ENCODE measurements at places on chromosomes 3 and 15.

DNA sequence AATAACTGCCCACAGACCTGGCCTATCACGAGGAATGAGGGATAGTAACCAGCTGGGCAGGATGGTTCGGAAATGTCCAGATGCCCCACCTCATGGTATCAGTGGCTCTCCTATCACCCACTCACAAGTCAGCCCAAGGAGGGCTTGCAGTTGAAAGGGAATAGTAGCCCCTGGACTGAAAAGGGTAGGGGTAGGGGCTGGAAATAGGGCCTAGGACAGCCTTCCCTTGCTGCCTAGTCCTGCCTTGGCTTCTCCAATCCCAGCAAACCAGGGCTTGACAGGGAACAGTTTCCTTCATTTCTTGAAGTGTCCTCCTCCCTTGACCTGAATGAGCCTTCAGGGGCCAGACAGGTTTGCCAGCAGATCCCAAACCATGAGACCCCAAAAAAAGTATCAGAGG lies 1.2 kb upstream of the CACNA2D2 start:
- DNase-seq: no peak

DNA sequence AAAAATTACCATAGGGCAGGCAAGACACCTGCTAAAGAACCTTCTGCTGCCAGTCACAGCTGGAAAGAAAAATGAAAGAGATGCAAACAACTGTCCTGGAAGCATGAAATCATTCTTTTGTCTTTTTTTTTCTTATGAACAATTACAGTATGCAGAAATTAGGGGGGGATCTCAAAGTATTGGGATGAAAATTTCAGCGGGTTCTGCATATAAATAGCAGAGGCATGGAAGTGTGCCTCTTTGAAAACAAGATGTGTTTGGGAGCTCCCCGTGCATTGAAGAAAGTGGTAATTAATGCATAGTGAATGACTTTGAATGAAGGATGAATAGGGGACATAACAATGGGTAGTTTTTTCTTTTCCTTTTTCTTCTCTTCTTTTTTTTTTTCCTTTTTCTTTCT lies 431.2 kb downstream of the SOX2 start:
- DNase-seq: no peak

DNA sequence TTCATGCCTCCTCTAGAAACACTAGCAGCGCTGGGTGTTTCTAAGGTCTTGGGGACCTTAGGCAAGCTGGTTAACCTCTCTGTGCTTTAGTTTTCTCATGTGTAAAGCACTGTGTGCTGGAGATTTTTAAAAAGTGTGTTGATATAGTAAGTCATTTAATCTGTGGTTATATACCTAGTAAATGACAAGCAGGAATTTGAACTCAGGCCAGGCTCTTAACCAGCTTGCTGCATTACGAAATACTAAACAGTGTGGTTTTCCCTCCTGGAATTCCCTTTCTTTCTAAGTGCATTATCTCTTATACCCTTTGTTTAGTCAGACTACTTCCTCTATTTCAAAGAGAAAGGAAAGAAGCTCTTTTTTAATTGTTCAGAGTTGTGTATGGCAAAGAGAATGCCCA lies 26.5 kb downstream of the NEO1 start:
- DNase-seq: no peak

DNA sequence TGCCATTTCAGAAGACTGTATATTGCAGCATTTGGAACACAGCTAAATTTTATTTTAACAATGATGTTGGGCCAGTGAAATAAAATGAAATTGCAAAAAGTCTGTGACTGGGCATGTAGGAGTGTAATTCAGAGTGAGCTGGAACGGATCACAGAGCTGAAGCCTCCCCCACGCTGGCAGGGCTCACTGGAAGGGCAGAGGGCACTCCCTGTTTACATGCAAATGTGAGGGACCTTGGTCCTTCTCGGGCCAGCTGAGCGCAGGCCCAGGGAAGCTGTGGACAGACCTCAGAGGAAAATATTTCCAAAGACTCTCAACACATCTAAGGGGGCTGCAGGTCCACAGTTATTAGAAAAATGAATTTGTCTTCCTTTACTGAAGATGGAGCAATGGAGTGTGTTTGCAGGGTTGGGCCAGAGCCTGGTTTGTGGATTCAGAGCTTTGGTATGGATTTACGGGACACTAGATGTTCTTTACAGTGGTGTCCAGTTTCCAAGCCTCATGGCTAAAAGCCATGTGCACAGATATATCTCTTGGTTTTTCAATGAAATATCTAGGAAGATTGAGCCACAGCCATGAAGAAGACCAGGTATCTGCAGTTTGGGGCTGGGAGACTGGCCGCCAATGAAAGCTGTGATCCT lies 32.0 kb downstream of the TRPM1 start:
- no peak for DNase-seq

DNA sequence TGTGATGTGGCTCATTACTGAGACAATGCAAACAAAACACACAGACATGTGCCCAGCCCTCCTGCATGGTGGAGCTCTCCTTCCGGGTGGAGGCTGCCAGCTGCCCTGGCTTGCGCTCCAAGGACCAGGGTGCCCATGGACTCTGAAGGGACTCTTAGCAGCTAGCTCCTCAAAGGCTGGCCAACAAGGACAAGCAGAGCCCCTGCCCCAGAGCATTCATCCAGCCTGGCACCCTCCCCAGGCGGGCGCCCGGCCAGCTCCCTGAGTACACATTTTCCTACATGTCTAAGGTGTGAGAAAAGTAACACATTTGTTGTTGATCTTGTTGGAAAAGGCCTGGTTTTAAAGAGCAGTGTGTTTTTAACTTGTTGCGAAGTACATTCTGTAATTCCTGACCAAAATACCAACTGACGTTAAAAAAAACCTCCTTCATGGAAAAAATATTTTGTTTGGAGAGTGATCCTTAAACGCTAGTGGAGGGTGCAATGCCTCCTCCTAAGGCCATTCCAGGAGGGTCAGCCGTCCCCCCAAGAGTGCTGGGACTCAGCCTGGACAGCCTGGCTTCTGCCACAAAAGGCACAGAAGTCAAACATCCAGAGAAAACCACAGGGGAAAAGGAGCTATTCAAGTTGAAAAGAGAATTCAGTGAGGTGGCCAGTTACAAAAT lies 86.9 kb downstream of the KLF15 start:
- peak; percentile 39 for DNase-seq

- no peak for DNase-seq
These were observed 67.4 kb downstream of the CORO2B start for GRCh38 chr15:68646156-68646555.

DNA sequence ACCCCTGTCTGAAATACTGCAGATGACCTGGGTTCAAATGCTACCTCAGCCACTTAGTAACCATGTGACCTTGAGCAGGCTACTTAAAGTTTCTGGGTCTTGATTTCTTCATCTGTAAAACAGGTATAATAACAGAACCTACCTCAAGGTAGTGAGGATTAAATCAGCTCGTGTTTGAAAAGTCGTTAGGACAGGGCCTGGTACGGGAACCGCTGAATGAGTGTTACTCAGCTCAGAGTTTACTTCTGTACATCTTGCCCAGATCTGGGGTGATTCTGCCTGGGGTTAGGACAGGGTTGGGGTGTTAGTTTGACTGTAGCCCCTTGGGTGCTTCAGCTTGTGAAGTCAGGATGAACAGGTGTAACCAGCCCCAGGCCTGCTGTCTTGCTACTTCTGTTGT lies 1.8 kb downstream of the SEMA4B start:
- DNase-seq: no peak

GRCh38 chr3:189772584-189772983 lies 141.4 kb downstream of the TP63 start:
- DNase-seq: no peak

GRCh38 chr3:34216711-34217335 lies 418.4 kb downstream of the PDCD6IP start:
- DNase-seq: no peak

- DNase-seq: no peak
These were observed 112.3 kb downstream of the P3H2 start for GRCh38 chr3:190008432-190008831.

DNA sequence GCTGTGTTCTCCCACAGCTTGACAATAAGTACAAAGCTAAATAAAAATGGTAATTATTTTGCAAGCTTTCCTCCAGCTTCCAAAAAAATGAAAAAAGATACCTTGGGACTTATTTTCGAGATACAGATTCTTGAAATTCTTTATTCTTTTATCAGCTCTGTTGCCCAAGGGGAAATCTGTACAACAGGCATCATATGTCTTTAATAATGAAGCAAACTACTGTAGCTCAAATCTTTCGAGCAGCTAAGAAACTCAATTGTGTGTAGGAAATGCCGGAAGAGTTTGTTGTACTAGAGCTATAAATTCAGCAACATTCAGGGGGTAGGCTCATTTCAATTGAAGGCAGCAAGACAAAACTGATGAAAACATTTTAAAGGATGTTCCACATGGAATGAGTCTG lies 297.7 kb downstream of the GBE1 start:
- no peak for DNase-seq

- no peak for DNase-seq
These were observed 79.3 kb downstream of the EEFSEC start for GRCh38 chr3:128232376-128233178.

GRCh38 chr3:123378409-123378915 lies 70.4 kb downstream of the ADCY5 start:
- no peak for DNase-seq

All from DMS153 (cell line).